EL (cell line): ENCODE measurements at places on chromosomes 16 and 17.
A peak's percentile ranks its signal among the peaks of the same experiment; 100 is the strongest.

DNA sequence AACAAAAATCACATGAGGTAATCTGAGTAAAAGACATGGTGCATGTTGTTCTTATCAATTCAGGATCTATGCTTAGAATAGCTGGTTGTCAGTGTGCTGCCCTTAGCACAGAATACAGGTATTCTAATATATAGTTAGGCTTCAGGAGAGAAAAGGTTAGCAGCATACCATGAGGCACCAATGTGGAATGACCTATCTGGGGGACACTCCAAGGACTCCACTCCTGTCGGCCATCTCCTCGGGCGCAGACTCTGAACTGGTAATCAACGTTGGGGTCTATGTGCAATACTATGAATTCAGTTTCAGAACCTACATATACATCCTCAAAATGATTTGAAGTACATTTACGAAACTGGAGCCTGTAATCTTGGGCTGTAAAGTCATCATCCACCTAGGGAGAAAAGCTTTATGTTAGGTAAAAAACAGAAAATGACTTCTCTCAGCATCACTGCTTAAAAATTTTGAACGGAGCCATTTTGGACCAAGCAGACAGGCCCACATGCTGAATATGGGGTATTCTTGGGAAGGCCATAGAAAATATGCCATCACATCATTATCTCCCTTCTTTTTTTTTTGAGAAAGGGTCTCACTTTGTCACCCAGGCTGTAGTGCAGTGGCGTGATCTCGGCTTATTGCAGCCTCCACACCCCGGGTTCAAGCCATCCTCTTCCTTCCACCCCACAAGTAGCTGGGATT lies 31.1 kb downstream of the CRLF3 start:
- no peak for DNase-seq

GRCh38 chr17:5745111-5745813 lies 161.0 kb upstream of the NLRP1 start:
- DNase-seq, result no peak

DNA sequence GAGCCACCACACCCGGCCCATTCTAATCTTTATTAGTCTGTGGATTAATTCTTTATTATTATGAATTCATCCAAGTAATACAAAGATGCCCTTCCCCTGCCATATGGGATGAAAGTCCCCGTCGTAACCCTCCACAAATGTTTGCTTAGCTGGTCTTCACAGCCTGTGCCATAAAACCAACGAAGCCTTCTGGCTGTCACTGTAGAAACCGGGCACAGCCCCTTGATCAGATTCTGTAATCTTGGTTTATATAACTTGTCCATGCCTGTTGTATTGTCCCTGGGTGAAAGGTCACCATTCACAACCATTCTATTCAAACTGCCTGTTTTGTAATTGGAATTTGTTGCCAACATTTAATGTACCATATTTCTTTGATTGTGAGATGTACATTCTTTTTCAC lies 66.5 kb downstream of the ATP2C2 start:
- no peak for DNase-seq

DNA sequence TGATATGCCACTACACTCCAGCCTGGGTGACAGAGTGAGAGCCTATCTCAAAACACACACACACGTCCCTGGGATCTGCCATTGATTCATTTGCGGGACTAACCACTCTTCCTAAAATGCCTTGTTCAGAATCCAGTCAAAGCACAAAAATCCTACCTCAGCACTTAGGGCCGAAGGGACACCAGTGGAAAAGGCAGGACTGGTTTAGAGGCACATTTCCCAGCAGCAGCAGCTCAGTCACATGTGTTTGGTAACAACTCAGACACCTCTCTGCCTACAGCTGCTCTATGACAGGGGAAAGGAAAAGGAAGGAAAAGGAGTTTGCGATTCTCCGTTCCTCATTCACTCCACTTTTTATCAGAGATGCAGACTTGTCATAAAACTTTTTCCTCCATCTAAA lies 12.2 kb downstream of the KNOP1 start:
- DNase-seq, result no peak

DNA sequence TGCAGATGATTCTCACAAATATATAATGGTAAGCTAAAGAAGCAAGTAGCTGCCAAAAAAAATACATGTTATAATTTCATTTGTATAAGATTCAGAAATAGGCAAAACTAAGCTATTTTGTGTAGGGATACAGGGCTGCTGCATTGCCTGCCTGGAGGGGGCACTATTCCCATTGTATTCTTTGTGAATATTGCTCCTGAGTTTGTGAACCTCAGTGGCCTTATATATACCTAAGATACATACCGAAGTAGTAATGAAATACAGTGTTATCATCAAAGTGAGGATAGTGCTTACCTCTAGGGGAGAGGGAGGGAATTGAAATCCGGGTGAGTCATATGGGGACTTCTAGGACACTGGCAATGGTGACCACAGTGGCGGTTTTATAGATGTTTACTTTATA lies 53.5 kb downstream of the C17orf58 start:
- peak; percentile 7 for DNase-seq

DNA sequence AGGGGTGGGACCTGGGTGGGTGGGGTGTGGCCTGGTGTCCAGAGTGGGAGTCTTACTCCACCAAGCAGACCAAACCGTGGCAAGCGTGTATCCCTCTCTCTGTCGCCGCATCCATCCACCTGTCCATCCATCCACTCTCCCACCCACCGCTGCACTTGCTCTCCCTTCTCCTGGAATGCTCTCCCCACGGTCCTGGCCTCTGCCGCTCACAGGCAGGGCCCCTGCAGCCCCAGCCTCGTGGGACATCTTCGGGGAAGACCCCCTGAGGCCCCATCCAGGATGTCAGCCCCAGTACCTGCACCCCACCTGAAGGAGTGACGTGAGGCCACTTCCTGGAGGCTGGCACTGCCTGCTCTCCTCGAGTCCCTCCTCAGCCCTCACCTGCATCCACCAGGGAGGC lies 189.5 kb upstream of the GSE1 start:
- DNase-seq, result no peak

GRCh38 chr17:14919631-14920213 lies 345.4 kb downstream of the PMP22 start:
- no peak for DNase-seq

DNA sequence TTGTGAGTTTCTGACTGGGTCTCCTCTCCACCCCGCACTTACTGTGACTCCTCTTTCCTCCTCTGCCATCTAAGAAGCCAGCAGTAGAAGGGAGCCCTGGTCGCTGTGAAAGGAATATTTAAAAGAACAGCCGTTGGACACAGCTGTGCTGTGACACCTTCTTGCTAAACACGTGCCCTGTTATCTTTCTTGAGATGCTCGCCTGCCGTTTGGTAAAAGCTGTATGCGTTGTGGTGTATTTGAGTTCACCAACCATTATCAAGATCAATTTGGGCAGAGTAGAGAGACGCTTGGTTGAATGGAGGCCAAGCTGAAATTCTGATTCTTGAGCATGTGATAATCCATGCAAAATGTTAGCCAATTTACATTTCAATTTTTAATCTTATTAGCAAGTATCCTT lies 3.8 kb downstream of the GID4 start:
- DNase-seq, result no peak
